Cardiac septum (tissue), 1 donor: ENCODE measurements at places on chromosomes 5 and 9. TPM values are rescaled to one million over a fixed set of nuclear protein-coding genes. Genes with fewer than 3 reads are reported as not detected.

The ACOT12 gene
- not detected for total RNA-seq

The SPINK13 gene
- total RNA-seq: not detected

The NUTM2F gene
- not detected for total RNA-seq

The GFPT2 gene
- 12.9 TPM for total RNA-seq

The ANKRD33B gene
- 15.2 TPM for total RNA-seq

DNA sequence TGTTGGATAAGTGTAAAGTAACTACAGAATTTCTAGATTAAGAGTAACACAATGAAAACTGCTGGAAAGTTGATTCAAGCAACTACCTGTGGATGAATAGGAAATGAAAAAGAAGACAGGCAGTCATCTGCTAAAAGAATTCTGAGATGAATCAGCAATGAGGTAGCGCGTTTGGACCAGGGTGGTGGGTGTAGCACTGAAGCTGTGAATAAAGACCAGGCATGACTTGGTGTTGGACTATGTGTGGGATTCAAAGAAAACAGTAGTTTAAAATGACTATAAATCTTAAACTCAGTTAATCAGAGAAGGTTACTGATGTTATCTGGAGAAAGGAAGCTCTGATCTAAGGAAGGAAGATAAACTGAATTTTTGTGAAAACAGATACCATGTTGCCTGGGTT lies 159.8 kb downstream of the FBN2 start:
- no peak for DNase-seq

DNA sequence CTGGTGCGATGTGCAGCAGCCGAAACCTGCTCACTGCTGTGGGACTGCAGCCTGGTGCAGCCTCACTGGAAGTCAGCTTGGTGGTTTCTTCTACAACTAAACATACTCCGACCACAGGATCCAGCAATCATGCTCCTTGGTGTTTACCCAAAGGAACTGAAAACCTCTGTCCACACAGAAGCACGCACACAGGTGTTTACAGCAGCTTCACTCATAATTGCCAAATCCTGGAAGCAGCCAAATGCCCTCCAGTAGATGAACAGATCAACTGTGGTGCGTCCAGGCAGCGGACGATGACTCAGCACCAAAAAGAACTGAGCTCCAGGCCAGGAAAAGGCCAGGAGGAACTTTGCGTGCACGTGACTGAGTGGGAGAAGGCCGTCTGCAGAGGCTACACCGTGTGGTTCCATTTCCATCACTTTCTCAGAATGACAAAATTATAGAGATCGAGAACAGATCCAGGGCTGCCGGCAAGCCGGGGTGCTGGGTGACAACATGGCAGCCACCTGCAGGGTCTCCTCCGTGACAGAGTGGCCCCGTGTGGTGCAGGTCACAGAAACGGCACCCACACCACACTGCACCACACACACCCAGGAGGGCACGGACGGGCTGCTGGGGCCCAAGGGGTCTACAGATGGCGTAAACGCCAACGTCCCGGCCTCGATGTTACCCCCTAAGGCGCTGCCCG lies 23.1 kb upstream of the NSMF start:
- DNase-seq: no peak

GRCh38 chr5:139895647-139896046 lies 100.0 kb downstream of the PSD2 start:
- peak; percentile 44 for DNase-seq

DNA sequence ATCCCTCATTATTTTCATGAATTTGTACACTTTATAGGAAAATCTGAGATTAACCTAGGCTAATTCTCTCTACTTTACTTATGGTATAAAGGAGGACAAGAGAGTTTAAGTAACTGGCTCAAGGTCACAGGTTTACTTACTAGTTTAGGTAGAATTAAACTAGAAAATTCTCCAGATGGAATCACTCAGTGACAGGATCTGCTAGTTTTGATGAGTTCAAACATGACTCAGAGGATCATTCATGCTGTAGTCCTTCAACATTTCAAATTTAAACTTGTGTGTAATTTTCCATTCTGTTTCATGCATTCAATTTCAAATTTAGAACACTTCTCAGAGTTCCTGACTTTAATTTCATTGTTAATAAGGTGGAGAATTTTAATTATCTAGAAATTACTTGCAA lies 485.7 kb upstream of the TUSC1 start:
- DNase-seq: no peak
